ENCODE measurements at places on chromosomes 16 and 17.

DNA sequence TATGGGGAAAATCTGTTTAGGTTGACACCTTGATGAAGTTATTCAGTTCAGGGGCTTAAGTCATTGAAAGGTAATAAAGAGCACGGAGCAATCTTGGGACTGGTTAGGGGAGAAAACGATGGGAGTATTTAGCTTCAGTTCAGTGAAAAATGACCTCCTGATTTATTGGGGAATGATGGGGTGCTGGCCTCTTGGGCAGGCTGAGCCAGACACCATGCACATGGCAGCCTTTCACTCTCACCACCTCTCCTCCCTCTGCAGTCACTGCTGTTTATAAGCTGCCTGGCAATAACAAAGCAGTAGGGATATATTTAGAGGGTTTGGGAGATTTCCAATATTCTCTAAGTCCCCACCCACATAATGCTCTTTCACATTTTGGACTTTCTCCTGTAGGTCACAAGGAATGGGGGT is 140.5 kb upstream of the HS3ST2 start:
- peak; percentile 79 for ATAC-seq

- ATAC-seq: peak; percentile 26
These were observed 6.2 kb downstream of the PHOSPHO1 start for GRCh38 chr17:49224198-49224996.

- ATAC-seq: no peak
These were observed 1333.1 kb downstream of the CDH8 start for GRCh38 chr16:60703096-60703495.

DNA sequence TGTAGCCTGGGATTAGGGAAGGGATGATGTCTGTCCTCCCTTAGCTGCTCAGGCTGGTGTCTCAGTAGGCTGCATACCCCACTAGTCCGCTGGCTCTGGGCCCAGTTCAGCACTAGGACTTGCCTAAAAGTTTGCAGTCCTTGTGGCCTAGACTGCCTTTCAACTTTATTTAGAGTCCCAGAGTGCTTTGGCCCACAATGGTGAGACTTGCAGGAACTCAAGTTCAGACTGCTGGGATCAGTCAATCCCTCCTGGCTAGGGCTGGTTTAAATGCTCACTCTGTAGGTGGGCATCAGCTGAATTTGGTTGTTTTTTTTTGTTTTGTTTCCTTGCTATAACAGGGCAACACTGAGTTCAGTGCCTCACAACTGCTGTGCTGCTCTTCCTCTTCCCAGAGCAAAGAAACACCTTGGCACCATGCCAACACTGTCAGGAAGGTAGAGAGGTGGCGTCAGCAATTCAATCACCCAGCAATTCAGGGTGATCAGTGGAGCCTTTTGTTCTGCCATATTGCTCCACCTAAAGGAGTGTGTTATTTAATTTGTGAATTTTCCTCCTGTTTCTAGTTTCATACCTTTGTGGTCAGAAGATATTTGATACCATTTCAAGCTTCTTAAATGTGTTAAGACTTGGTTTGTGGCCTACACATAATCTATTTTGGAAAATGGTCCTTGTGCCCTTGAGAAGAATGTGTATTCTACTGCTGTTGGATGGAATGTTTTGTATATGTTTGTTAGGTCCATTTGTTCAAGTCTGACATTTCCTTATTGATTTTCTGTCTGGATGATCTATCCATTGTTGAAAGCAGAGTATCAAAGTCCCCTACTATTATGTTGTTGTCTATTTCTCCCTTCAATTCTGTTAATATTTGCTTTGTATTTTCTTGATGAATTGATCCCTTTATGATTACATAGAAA is 284.0 kb upstream of the PMFBP1 start:
- ATAC-seq: no peak

DNA sequence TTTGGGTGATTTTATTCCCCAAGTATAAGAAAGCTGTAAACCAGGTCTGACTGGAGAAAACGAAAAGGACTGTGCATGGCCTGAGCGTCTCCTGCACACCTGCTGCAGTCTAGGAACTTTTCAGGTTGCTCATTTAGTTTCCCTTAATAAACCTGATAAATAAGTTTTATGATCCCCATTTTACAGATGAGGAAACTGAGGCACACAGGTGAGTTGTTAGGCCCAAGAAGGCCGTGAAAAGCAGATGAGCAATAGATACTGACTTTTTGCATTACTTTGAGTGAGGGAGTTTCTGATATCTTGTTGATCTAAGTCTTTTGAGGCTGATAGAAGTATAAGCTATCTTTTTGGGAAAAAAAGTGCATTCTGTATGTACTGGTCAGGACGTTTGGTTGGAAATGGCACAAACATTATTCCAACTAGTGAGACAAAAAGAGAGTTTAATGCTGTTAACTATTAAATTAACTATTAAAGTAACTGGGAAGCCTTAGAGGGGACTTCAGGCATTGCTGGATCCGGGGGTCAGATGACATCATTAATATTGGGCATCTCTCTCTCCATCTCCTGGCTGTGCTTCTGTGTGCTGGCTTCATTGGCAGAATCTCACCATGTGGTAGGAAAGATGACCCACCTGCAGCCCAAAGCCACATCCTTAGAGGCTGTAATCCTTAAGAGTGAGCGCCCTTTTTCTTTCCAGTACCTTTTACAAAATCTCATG is 163.4 kb downstream of the CMIP start:
- no peak for ATAC-seq

DNA sequence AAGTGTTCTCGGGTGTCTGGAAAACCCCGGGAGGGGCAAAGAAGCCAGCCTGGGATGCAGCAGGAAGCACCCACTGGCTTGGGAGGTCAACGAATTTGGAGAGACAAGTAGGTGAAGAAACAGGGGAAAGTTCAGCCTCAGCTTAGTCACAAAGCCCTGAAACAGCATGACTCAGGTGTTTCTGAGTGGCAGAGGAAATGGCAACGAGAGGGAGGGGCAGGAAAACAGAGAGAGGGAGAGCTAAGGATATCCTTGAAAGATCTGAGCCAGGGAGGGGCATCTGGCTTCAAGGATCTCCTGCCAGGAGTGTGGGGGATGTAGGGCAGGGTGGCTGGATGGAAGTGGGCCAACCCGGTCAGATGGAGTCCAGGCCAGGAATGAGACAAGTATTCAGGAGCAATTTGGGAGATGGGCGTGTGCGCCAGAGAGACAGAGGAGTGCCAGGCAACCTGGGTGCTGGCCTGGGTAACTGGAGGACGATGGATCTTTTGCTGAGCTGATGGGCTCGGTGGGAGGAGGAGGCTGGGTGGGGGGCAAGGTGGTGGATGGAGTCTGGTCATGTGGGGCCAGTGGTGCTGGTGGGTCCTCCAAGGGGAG is 27.2 kb downstream of the ABCC3 start:
- peak; percentile 57 for ATAC-seq

Data from motor neuron (in vitro differentiated cells).